NCI-H345 (cell line): ENCODE measurements at places on chromosomes 2 and 18.

DNA sequence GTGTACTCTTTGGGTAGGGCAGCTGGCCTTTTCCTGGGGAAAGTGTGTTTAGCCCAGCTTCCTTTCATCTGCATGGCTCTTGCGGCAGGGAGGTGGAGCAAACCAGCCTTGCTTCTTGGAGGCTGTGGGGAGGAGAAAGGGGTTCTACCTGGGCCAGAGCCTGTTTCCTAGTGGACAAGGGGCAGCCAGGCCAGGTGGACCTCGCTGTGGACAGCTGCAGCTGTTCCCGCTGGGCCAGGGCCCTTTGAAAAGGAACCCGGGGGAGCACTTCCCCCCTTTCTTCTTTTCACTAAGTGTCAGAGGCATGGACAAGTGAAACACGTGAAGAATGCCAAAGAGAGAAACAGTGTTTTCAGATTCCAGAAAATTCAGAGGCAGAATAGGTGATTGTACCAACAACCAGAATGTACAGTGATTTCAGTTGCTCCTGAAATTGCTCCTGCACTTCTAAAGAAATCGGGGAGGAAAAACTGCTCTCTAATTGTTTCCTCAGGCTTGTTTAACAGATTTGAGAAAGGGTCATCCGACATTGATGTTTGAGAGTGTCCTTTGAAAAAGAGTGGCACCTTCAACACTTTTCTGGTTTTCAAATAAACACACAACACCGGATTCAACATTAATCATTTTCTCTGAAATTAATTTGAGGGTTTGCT, 3.9 kb downstream of the GLI2 start:
- peak; percentile 14 for DNase-seq

- DNase-seq: no peak
Measured at GRCh38 chr2:1020206-1020605, 69.6 kb downstream of the SNTG2 start.

- DNase-seq: no peak
Measured at GRCh38 chr18:29028560-29028959, 851.6 kb upstream of the CDH2 start.

DNA sequence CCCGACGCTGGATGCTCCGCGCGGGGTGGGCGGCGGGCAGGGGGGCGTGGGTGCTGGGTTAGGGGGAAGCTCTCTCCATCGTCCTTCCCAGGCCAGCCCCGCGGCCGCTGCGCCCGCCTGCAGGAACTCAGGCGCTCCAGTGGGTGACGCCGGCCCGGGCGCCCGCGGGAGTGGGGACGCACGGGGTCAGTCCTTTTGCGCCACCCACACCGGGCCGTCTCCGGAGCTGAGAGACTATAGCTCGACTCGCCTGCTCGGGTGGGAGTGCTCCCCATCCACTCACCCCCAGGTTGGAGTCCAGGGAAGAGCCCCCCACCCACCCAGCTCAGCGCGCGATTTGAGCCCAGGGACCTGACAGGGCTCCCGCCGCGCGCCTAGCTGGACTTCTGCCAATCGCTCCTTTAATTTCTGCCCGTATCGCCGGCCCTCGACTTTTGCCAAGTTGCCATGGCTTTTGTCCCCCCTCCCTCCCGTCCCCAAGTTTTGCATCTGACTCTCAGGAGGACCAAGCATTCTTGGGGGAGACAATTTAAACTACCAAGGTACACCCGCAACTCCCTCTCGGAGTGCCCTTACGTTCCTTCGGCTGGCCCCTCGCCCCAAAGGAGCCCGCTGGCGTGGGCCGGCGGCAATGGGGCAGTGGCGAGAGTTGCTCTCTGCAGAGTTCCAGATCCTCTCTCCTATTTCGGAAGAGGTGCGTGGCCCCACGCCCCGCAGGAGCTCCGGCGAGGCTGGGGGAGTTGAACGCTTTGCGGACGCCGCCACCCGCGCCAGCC, 205.8 kb upstream of the SMAD2 start:
- peak; percentile 25 for DNase-seq

- no peak for DNase-seq
Measured at GRCh38 chr2:29751390-29751789, 170.0 kb downstream of the ALK start.

DNA sequence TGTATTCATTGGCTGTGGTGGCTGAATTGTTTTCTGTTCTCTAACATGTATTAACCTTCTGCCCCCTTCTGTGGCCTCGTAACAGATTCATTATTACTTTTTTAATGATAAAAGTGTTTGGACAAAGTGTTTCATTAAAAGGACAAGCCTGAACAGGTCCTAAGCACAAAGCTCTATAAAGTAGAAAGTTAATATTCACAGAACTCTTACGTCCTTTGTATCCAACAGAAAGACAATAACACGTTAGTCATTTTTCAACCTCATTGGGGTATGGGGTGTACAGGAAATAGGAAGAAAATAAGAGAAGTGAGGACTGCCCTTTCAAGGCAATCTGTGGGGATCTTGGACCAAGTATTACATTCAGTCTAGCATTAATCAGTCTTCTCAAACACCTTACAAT, 105.5 kb upstream of the RGPD4 start:
- DNase-seq: no peak

- DNase-seq: no peak
Measured at GRCh38 chr2:176283291-176284068, 14.2 kb downstream of the MTX2 start.
